ENCODE measurements at places on chromosomes 11 and 22. TPM values are rescaled to one million over a fixed set of nuclear protein-coding genes. Genes with fewer than 3 reads are reported as not detected.

DNA sequence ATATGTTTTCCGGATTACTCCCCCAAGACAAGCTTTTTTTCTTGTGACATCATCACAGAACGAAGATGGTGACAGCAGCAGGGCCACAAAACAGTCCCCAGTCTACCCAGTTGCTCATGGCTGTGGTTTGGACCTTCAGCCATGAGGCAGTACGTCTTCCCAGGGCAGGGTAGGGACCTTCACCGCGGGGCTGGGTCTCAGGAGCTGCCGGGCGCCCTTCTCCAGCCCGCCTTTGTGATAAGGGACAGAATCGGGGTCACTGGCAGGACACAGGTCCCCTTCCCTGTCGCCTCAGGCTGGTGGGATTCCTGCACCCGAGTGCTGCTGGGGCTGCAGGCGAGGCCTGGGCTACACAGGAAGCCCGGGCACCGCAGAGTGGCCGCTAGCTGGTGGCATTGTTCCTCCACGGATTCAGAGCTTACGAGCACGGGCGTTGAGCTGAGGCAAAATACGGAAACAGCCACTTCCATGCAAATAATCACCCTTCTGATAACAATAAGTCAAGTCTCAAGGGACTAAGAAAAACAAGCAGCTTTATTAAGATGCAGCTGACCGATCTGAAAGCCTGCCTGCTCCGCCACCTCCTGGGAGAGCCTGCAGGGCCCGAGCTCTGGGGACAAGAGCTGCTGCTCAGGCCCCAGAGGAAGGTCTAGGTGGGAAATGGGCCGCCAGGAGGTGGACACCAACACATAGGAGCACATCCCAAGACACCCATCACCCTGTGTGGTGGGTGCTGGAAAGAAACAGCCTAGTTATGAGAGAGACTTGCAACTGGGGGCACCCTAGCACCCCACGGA is 12.3 kb downstream of the TBX1 start:
- no peak for DNase-seq

DNA sequence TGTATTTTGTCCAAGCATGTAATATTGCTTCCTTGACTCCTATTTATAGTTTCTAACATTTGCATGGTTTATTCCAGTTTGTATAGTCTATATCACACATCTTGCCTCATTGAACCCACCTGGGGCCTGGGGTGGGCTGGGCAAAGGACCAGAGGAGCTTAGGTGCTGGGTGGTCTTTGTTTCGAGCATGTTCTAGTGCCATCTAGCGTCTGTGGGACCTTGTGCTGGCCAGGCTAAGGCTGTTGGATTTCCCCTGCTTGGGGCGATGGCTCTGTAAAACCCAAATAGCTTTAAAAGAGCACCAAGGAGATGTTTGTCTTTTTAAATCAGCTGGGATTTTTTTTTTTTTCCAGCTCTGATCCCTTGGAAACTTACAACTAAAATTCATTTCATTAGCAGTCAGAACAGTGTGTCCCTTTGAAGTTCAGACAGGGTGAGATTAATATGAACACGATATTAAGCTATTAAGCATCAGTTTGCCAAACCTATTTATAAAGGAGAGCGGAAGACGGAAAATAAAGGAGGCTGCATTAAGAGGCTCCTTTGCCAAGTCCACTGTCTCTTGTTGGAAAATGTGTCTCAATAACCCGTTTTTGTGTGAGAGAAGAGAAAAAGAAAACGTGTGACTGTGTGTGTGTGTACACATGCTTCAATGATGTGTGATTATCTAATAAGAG is 157.4 kb downstream of the COMMD9 start:
- DNase-seq, result no peak

DNA sequence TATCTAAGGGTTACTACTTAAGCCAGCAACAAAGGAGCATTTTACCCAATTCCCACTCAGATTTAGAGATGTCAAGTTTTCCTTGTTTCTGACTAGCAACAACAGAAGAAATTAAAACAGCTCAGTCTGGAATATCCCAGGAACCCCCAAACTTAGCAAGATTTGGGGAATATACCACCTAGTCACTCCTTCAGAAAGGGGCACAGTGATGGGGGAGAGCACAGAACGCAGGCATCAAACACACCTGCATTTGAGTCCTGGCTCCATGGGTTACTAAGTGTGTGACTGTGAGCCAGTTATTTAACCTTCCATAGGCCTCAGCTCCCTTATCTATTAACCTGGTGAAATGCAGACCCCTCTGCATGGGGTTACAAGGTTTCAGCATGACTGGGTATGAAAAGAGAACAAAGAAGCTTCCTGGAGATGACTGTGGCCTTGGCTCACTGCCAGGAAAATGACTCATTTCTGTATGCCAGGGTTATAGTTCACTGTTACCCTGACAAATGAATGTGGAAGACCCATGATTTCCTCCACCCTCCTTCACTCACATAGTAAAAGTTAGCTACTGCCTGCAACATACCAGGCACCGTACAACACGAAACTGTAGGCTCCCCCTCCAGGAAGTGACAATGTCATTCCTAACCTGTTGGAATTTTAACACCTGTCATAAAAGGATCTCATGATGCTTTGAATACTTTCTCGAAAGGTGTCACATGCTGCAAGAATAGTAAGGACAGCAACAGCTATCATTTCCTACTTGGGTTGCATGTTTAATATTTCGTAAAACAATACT is 79.6 kb downstream of the ME3 start:
- no peak for DNase-seq

DNA sequence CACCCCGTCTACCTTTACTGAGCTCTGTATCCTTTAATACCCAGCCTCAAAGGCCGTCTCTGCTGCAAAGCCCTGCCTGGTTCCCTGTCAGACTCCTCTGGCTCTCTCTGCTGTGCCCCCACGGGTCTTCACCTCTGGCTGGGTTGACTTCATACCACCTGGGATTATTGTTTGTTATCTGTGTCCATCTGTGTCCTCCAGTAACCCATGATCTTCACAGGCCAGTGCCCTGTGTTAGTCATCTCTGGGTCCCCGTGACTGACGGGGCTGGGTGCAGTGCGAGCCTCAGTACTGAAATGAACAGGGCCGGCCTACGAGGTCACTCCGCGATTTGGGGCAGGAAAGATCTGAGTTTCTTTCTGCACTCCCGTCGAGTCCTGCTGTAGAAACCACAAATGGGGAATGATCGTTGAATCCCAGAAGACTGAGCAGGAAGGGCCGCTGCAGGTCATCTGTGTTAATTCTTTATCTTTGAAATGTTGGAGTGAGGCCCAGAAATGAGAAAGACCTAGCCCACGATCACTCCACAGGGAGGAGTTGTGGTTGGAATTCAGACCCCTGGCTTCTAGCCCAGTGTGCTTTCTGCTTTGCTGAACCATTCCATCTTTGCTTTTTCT is 12.3 kb upstream of the TUB start:
- no peak for DNase-seq

DNA sequence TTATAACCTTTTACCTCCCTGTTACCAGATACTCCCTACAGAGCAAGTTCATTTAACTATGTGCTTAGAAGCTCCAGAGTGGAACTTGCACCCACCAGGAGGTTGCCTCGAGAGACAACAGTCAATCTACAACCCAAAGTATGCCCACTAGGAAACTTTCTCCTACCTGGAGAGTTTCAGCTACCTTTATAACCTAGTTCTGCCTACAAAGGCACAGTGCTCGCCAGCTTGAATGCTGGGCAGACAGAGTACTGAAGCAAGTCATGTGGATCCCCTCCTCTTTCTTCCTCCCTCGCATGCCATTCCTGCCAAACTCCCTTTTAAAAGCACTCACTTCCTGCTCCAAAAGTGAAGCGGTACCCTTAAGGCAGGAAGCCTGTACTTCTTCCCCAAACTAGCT is 258.9 kb downstream of the SWAP70 start:
- no peak for DNase-seq

DNA sequence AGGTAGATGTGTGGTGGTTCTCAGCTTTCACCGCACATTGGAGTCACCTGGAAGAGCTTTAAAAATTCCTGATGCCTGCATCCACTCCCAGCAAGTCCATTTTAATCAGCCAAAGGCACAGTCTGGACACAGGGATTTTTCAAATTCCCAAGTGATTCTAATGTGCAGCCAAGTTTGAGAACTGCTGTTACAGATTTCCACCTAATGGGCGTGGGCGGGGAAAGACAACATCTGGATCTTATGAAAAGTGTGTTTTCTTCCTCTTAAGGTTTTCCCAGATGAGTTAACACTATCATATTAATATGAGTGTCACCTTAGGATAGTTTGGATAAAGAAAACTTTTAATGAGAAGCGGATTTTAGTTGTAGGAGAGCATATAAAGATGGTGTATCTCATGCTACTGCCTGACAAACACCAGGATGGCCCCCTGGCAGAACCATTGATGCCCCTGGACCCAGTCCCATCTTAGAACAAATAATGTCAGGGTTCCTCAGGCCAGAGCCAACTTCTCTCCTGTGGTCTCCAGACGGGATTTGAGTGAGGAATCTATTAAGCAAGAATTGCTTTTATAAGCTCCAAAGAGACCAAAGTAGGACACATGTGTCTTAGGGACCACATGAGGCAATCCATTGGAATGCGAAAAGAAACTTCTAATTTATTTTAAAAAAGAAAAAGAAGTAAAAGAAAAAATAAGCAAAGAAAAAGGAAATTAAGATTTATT is 31.9 kb downstream of the POU2AF1 start:
- no peak for DNase-seq

DNA sequence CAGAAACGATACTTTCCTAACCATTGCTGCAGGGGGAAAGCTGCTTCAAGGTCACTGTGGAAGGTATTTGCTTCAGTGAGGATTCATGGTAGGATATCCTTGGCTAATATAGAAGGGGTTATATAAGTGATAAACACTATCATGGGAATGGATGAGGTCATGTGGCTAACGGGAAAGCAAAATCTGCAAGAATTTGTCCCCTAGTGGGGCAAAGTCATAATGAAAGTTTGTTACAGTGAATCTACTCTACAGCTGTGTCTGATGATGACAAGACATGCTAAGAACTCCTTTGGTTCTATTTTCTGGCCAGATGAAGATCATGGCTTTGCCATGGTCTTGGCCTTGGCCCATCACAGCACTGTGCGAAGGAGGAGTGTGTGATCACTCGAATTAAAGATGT is 13.8 kb downstream of the MMP20 start:
- no peak for DNase-seq

DNA sequence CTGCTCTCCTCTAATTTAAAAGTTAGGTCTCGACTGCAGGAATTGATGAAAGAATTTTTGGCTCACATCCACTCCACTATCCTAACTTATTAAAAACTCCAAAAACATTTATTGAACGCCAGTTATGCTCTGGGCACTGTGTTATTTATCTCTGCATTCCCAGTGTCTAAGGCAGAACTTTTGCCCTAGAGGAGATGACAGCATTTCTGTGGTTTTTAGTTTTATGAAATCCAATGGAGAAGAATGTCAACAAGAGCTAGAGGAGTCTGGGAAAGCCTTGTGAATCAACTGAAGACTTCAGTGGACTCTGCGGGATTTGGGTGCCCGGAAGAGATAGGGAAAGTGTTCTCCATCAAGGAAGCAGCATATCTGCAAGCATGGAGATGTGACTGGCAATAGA is 217.0 kb upstream of the PGR start:
- DNase-seq, result no peak

GRCh38 chr22:34592123-34592740 is 473.7 kb upstream of the ISX start:
- DNase-seq, result no peak

DNA sequence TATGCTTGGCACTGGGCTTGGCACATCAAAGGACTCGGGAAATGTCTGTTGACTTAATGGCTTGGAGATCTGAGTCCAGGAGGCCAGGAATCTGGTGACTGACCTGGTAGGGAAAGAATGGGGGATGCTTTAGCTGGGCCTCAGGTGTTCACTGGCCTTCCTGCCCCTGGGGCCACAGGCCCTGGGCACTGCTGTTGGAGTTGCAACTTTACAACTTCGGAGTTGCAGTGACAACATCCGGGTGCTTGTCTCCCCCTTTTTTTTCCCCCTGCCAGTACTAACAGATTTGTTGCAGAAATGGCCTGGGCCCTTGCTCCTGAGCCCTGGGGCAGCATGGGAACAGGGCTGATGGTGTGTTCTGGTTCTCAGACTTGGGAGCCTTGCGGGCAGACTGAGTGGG is 23.8 kb downstream of the OSBP2 start:
- DNase-seq, result no peak

Gene CDC42BPG
- 5.2 TPM for polyA plus RNA-seq

Gene JHY
- 12.5 TPM for polyA plus RNA-seq

Gene MAPK11
- polyA plus RNA-seq, result 8.2 TPM

Gene PANX2
- polyA plus RNA-seq, result 2.1 TPM

Measured in left renal cortex interstitium (tissue), 4 donors.